Jurkat, Clone E6-1 (cell line): ENCODE measurements at places on chromosomes 5 and 9.

GRCh38 chr5:6522331-6522730 is 73.7 kb downstream of the UBE2QL1 start:
- DNase-seq: no peak

GRCh38 chr5:14851050-14851419 is 20.5 kb downstream of the ANKH start:
- DNase-seq: no peak

- no peak for DNase-seq
These were observed 71.3 kb downstream of the GLIS3 start for GRCh38 chr9:4228606-4229005.

DNA sequence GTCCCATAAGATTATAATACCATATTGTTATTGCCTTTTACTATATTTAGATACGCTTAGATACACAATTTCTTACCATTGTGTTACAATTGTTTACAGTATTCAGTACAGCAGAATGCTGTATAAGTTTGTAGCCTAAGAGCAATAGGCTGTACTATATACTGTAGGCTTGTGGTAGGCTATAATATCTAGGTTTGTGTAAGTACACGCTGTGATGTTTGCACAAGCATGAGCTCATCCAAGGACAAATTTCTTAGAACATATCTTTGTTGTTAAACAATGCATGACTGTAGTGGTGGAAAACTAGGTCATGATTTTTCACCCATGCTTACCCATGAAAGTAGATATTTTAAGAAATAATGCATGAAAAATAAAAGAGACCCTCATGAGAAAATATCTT is 509.4 kb upstream of the CDH18 start:
- no peak for DNase-seq

DNA sequence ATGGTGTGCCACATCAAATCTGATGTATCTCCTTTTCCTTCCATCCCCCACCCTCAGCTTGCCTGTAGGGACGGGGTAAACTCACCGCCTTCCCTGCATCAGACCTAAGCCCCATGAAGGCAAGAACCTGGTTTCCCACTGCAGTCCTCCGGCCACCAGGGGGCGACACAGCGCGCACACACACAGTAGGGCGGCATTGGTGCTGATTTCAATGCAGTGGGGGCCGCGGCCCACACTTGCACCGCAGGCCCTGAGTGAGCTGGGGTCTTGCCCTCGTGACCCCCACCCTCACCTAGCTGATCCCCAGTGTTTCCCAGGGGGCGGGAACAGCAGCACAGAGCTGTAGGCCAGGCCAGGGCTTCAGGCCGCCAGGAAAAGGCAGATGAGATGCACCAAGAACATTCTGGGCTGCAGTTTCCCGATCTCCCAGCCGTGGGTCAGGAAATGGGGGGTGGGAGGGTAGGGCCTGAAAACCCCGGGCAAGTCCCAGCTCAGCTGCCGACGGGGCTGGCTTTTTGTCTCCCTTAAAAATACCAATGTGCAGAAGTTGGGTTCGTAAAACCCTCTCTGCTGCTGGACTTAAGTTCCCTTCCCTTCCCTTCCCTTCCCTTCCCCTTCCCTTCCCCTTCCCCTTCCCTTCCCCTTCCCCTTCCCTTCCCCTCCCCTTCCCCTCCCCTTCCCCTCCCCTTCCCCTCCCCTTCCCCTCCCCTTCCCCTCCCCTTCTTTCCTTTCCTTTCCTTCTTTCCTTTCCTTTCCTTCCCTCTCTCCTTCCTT is 19.5 kb downstream of the FAM163B start:
- DNase-seq: no peak
